Osteocyte (in vitro differentiated cells): ENCODE measurements at places on chromosomes 5 and 9. TPM values are rescaled to one million over a fixed set of nuclear protein-coding genes. Genes with fewer than 3 reads are reported as not detected.

DNA sequence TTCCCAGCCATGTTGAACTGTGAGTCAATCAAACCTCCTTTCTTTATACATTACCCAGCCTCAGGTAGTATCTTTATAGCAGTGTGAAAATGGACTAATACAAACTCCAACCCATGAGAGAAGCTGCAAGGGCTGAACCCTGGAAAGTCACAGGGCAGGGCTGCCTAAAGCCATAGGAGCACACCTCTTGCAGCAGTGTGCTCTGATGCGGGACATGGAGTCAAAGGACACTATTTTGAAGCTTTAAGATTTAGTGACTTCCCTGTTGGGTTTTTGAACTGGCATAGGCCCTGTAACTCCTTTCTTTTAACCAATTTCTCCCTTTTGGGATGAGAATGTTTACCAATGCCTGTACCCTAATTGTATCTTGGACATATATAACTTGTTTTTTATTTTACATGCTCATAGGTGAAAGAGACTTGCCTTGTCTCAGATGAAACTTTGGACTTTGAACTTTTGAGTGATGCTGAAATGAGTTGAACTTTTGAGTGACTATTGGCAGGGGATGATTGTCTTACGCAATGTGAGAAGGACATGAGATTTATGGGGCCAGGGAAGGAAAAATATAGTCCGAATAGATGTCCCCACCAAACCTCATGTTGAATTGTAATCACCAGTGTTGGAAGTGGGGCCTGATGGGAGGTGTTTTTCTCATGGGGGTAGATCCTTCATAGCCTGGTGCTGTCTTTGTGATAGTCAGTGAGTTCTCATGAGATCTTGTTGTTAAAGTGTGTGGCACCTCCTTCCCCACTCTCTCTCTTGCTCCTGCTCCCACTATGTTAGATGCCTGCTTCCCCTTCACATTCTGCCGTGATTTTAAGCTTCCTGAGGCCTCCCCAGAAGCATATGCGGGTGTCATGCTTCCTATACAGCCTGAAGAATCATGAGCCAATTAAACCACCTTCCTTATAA, 159.5 kb upstream of the SPEF2 start:
- no peaks in the 10 kb centered on the region for H3K36me3 ChIP-seq
- H3K4me1 ChIP-seq, result no peaks in the 10 kb centered on the region
- no peak overlapping the region for H3K4me3 ChIP-seq
- DNase-seq, result no peak

DNA sequence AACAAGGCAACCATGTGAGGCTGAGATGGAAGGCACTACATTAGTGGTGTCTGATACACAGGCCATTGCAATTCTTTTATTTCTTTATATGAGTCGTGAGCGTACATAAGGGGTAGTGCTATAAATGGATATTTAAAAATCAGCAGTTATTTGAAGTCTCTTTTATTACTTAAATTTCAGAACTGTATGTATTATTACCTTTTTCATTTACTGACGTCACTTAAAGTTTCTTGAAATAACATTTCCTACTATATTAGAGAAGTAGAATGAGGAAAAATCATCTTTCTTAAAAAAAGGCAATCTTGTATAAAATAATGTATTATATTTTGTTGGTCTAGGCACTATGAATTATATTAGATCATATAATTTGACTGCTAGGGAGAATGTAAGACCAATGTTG, 280.9 kb upstream of the CYLC2 start:
- H3K27me3 ChIP-seq, result no peaks in the 10 kb centered on the region
- no peak overlapping the region for H3K27ac ChIP-seq
- H3K36me3 ChIP-seq, result no peaks in the 10 kb centered on the region

- H3K4me3 ChIP-seq, result no peak overlapping the region
- no peak overlapping the region for H3K27ac ChIP-seq
- H3K36me3 ChIP-seq, result peaks cover 2% of the 10 kb centered on the region
- peaks cover 14% of the 10 kb centered on the region for H3K4me1 ChIP-seq
- H3K27me3 ChIP-seq, result no peaks in the 10 kb centered on the region
- no peak for DNase-seq
Observed at GRCh38 chr5:17180864-17181723, 36.3 kb upstream of the BASP1 start.

- H3K4me1 ChIP-seq, result peaks cover 6% of the 10 kb centered on the region
- H3K27ac ChIP-seq, result no peak overlapping the region
- H3K27me3 ChIP-seq, result peaks cover 35% of the 10 kb centered on the region
- H3K36me3 ChIP-seq, result no peaks in the 10 kb centered on the region
- H3K4me3 ChIP-seq, result no peak overlapping the region
Observed at GRCh38 chr9:109602987-109603386, 104.9 kb upstream of the PTPN3 start.

GRCh38 chr9:94995048-94995693, 268.7 kb downstream of the AOPEP start:
- H3K4me1 ChIP-seq, result peaks cover 25% of the 10 kb centered on the region
- peaks cover 8% of the 10 kb centered on the region for H3K36me3 ChIP-seq
- H3K27ac ChIP-seq, result peak overlapping the region; percentile 90
- no peak for DNase-seq
- no peaks in the 10 kb centered on the region for H3K27me3 ChIP-seq

- no peak overlapping the region for H3K4me3 ChIP-seq
- H3K27ac ChIP-seq, result peak overlapping the region; percentile 97
- peaks cover 8% of the 10 kb centered on the region for H3K36me3 ChIP-seq
- peaks cover 74% of the 10 kb centered on the region for H3K4me1 ChIP-seq
- no peak for DNase-seq
- no peaks in the 10 kb centered on the region for H3K27me3 ChIP-seq
Observed at GRCh38 chr5:157371655-157372471, 88.2 kb upstream of the NIPAL4 start.

DNA sequence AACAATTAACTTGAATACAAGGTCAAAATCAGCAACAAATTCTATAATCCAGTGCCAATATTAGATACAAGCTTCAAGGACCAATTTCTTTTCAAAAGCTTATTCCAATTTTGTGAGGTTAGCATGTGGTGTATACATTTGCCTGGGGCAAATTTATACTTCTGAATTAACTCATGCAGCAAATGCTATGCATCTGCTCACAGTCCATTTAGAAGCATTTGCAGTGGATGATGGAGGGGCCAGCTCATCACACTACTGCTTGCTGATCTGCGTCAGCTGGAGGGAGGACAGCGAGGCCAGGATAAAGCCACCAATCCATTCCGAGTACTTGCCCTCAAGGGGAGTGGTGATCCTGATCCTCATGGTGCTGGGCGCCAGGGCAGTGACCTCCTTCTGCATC, 474.3 kb upstream of the KIF2A start:
- DNase-seq, result no peak
- H3K4me3 ChIP-seq, result no peak overlapping the region
- no peaks in the 10 kb centered on the region for H3K36me3 ChIP-seq
- peaks cover 10% of the 10 kb centered on the region for H3K27me3 ChIP-seq

The ARSI gene
- total RNA-seq, result 0.51 and 0.81 TPM in 2 replicates

The GADD45G gene
- total RNA-seq, result 0.71 and 1.0 TPM in 2 replicates
